Activated CD4-positive, alpha-beta memory T cell treated with anti-CD3 and anti-CD28 coated beads for 36 hours (primary cell): ENCODE measurements at places on chromosomes 13 and 19. TPM values are rescaled to one million over a fixed set of nuclear protein-coding genes. Genes with fewer than 3 reads are reported as not detected.

RASAL3 gene
- total RNA-seq = 125 TPM

DNA sequence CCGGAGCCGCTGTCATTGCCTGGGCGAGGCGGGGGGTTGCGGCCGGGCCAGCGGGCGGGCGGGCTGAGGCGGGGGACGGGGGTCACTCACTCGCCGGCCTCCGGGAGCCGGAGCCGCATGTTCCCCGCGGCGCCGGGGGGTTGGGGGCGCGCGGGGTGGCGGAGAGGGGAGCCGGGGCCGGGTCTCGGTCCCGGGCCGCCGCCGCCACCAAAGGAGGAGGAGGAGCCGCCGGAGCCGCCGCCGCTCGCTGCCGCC, 149 bp downstream of the MED26 start:
- peak overlapping the region; percentile 90 for H3K4me3 ChIP-seq
- peak; percentile 17 for DNase-seq
- H3K27me3 ChIP-seq = no peaks in the 10 kb centered on the region
- peaks cover 27% of the 10 kb centered on the region for H3K36me3 ChIP-seq
- no peak overlapping the region for H3K27ac ChIP-seq
- peaks cover 40% of the 10 kb centered on the region for H3K4me1 ChIP-seq

- H3K4me3 ChIP-seq = no peak overlapping the region
- no peak overlapping the region for H3K27ac ChIP-seq
- no peak for DNase-seq
- no peaks in the 10 kb centered on the region for H3K27me3 ChIP-seq
- peaks cover 1% of the 10 kb centered on the region for H3K36me3 ChIP-seq
Measured at GRCh38 chr13:48492096-48492440, 40.8 kb downstream of the RCBTB2 start.

SEMA6B gene
- not detected for total RNA-seq

GRCh38 chr19:10919352-10920287, 8.8 kb downstream of the YIPF2 start:
- H3K4me3 ChIP-seq = no peak overlapping the region
- no peak for DNase-seq
- H3K4me1 ChIP-seq = no peaks in the 10 kb centered on the region
- H3K36me3 ChIP-seq = peaks cover 14% of the 10 kb centered on the region

GRCh38 chr19:33840783-33841182, 44.1 kb downstream of the KCTD15 start:
- H3K27me3 ChIP-seq = peaks cover 20% of the 10 kb centered on the region
- no peak overlapping the region for H3K27ac ChIP-seq
- no peaks in the 10 kb centered on the region for H3K36me3 ChIP-seq
- H3K4me1 ChIP-seq = no peaks in the 10 kb centered on the region

MZF1 gene
- total RNA-seq = 14.4 TPM

DNA sequence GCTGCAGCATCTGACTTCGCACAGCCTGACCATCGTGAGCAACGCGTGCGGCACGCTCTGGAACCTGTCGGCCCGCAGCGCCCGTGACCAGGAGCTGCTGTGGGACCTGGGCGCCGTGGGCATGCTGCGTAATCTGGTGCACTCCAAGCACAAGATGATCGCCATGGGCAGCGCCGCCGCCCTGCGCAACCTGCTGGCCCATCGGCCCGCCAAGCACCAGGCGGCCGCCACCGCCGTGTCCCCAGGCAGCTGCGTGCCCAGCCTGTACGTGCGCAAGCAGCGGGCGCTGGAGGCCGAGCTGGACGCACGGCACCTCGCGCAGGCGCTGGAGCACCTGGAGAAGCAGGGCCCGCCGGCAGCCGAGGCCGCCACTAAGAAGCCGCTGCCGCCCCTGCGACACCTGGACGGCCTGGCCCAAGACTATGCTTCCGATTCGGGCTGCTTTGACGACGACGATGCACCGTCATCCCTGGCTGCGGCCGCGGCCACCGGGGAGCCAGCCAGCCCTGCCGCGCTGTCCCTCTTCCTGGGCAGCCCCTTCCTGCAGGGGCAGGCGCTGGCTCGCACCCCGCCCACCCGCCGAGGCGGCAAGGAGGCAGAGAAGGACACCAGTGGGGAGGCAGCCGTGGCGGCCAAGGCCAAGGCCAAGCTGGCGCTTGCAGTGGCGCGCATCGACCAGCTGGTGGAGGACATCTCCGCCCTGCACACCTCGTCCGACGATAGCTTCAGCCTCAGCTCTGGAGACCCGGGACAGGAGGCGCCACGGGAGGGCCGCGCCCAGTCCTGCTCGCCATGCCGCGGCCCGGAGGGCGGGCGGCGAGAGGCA, 13.6 kb downstream of the C19orf25 start:
- H3K27me3 ChIP-seq = peaks cover 8% of the 10 kb centered on the region
- peaks cover 3% of the 10 kb centered on the region for H3K4me1 ChIP-seq
- no peaks in the 10 kb centered on the region for H3K36me3 ChIP-seq
- DNase-seq = peak; percentile 47
- no peak overlapping the region for H3K4me3 ChIP-seq

DNA sequence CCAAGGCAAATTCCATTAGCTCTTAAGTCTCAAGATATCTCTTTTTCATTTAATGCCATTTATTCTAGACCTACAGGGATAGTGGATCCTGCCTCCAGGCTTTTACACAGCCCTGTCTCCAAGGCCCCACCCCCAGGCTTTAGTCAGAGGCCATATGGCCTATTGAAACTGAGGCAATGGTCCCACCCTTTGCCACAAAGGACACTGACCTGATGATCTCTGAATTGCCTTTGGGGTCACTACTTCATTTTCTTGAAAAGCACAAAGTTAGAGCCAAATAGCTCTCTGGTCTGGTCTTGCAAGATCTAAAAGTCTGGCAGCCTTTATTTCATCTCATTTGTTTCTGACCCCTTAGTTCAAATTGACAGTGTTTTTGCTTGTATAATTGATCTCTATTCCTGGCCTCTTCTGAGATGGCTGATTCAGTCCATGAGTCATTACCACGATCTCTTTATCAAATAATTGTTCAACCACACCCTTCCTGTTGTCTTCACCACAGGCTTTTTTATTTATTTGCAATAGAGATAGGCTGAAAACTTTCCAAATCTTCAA, 209.8 kb downstream of the FGF14 start:
- no peak overlapping the region for H3K27ac ChIP-seq
- H3K36me3 ChIP-seq = no peaks in the 10 kb centered on the region
- H3K4me1 ChIP-seq = peaks cover 9% of the 10 kb centered on the region
- no peak for DNase-seq

DNA sequence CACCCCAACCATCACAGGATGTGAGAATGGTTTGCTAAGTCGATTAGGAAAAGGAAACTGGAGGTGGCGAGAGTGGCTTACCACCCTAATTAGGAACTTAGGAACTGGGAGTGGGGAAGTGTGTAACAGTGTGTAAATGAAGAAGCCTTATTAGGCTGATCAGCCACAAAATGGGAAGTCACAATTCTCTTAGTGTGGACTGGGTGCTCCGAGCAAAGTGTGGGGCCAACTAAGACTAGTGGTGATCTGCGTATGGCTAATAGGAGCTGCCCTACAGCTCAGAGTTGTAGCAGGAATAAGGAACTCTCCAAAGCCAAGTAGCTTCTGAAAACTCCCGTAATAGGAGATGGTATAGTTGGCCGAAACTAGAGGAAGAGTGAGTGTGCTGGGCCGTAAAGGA, 7.6 kb downstream of the SIGLEC11 start:
- H3K36me3 ChIP-seq = no peaks in the 10 kb centered on the region
- no peak overlapping the region for H3K4me3 ChIP-seq
- H3K4me1 ChIP-seq = peaks cover 3% of the 10 kb centered on the region
- no peak overlapping the region for H3K27ac ChIP-seq
- DNase-seq = no peak

DNA sequence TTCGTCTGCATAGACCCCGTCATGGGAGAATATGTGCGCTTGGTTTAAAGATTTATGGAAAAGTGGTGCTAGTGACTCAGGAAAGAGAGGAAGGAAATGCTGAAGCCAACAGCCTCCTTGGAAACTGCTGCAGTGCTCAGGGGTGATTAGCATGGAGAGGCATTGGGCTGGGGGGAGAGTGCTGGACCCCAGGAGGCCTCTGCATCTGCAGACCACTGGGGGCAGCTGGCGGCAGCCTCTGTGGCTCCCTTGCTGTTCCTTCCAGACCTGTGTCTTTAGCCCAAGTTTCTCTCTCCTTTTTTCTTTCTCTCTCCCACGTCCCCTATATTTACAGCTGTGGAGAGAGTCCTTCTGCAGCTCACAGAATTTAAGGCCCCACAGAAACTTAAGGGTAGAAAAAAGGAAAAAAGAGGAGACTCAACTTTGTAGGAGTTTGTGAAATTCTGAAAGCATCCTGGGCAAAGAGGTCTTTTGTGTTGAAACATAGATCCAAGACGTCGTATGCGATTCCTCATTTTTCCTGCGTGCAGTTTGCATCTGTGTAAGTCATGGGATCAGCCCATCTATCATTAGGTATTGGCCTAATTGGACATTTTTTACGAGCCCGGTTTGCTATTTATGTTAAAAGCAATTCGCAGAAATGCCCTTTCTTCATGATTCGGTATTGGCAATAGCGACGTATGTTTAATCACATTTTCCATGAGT, 116.2 kb upstream of the ZNF536 start:
- no peak for DNase-seq
- no peak overlapping the region for H3K27ac ChIP-seq
- no peaks in the 10 kb centered on the region for H3K4me1 ChIP-seq
- no peaks in the 10 kb centered on the region for H3K36me3 ChIP-seq
- no peak overlapping the region for H3K4me3 ChIP-seq
- H3K27me3 ChIP-seq = peaks cover 36% of the 10 kb centered on the region

GRCh38 chr19:44947041-44947581, 1.3 kb downstream of the APOC2 start:
- H3K27ac ChIP-seq = no peak overlapping the region
- no peak for DNase-seq

GRCh38 chr13:47816831-47817230, 184.2 kb downstream of the SUCLA2 start:
- H3K36me3 ChIP-seq = no peaks in the 10 kb centered on the region
- no peak for DNase-seq
- no peak overlapping the region for H3K27ac ChIP-seq
- H3K4me3 ChIP-seq = no peak overlapping the region
- H3K4me1 ChIP-seq = no peaks in the 10 kb centered on the region

DNA sequence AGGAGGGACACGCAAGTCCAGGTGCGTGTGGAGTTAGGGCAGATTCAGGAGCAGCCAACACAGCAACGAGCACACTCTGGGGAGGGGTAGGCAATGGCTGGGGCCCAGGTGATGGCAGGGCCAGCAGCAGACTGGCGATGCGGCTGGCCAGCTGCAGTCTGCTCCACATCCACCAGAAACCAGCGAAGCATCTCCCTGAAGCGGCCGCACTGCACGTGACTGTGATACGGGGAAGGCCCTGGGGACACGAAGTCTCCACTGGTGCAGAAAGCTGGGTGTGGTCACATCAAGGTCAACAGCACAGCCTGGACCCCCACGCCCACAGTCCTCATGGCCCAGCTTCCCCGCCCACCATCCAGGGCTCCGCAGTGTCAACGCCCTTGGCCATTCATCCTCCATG, 21.3 kb upstream of the EPHX3 start:
- DNase-seq = no peak
- no peak overlapping the region for H3K4me3 ChIP-seq
- H3K4me1 ChIP-seq = no peaks in the 10 kb centered on the region
- H3K27me3 ChIP-seq = no peaks in the 10 kb centered on the region

ZNF221 gene
- total RNA-seq = 0.73 TPM

DNA sequence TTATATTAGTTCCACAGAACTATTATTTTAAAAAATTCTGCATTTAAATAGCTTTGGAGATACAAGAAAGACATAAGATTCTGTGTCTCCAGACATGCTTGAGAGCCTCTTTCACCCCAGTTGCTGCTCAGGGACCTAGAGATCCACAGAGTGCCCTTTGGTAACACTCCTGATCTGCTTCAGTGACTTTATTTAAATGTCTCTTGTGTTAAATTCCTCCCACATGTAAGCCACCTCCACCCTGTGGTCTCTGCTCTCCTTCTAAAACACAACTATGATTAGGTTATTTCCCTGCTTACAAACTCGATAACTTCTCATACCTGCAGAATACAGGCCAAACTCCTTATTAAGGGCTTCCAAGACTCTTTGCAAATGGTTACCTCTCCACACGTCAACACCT, 141.0 kb downstream of the RFC3 start:
- H3K27ac ChIP-seq = no peak overlapping the region
- no peaks in the 10 kb centered on the region for H3K36me3 ChIP-seq
- no peak overlapping the region for H3K4me3 ChIP-seq
- H3K4me1 ChIP-seq = no peaks in the 10 kb centered on the region
